GM19239 (cell line): ENCODE measurements at places on chromosomes 7 and 10.

DNA sequence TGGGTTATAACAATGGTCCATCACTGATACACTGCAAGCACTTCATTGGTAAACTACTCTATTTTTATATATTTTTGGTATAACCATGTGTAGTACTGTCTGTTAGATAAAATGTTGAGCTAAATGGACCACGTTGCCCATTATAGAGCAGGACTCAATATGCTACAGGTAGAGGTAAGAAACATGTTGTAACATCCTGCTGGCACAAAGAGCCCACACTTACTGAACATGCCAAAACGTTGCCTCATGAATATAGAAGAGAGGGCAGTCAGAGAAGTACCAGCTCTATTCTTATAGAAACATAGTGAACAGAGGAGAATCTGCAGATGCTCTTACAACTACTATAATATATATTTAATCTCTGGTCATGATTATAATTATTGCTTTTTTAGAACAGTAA is 18.4 kb upstream of the MET start:
- DNase-seq: no peak

DNA sequence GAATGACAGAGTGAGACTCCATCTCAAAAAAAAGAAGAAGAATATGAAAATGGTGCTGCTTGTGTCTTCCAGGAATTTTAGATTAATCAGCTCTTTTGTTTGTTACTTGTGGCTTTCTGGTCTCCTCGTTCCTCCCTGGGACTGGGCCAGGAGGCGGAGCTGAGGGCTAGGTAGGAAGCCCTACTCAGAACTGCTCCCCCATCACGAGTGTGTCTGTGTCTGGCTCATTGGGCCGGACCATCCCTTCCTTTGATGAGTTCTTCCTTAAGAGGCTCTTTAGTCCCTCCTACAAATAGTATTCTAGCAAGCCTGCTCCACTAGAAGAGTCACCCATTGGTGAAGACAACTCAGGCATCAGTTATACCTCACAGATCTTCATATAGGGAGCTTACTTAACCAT is 56.8 kb upstream of the YAE1 start:
- no peak for DNase-seq

GRCh38 chr10:11208243-11208642 is 190.6 kb downstream of the CELF2 start:
- DNase-seq: no peak

GRCh38 chr10:132498562-132499366 is 38.8 kb upstream of the INPP5A start:
- no peak for DNase-seq

- DNase-seq: no peak
Observed at GRCh38 chr10:96377816-96378294, 19.1 kb upstream of the OPALIN start.

DNA sequence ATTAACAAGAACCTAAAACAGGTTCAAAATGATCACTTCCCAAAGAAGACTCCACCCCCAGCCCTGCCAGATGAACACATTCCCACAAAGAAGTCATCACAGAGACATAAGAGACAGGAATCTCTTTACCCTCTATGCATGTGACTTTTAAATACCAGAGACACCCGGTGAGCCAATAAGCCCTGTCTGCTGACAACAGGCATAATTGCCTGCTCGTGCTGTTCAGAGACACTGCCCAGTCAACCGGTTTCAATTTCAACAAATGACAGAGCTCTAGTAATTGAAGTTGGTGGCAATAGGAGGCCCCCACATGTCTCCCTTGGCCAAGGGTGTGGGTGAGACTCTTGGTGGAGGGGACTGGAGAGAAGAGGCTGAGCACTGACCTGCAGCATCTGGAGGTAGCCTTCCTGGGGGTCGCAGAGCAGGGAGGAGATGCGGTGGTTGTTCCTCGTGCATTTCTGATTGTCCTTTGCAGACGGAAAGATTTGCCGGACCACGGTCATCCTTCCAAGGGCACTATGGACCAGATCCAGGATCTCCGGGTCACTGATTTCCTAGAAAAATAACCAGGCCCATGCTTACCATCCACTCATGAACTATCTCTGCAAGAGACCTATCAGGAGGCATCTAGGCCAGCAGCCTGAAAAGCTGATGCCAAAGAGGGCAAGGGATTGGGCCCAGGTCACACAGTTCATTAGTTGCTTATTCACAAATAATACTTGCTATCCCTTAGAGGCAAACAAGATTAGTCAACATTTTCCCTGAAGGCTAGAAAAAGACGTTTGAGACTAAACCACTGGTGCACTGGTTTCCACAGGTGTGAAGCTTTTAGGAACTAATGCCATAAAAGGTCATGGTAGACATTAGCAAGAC is 497.7 kb downstream of the GRID1 start:
- no peak for DNase-seq

DNA sequence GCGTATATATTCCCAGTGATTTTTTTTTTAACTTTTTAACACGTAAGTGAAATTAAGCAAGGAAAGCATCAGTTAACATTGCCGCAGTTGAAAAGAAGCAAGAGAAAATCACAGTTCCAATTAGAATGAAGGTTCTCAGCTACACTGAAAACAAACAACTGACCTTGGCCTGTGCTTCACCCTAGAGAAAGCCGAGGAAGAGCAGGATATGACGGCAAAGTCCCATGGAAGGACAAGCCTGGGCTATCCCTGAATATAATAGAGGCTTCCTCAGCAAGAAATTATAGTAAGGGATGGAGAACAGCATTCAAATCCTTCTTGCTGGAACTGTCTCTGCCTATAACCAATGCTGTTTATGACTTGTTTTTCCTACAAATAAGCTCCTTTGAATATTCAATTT is 83.0 kb upstream of the INHBA start:
- DNase-seq: no peak

- no peak for DNase-seq
Observed at GRCh38 chr10:4888236-4888635, 62.2 kb downstream of the AKR1E2 start.

DNA sequence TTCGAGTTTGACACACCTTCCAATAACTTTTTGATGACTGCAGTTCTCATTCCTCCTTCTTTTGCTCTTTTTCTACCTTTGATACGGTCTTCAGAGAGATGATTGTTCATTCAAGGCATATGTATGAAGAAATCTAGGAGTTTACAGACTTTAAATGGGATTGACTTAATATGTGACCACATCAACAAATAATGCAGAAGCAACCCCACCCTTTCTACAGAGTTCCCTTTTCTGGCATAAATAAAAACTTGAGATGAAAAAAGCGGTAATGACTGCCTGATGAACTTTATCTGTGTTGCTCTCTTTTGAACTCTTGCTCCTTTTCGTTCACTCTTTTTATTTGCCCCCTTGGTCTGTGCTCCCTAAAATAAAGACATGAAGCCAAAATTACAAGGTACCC is 161.7 kb downstream of the C7orf25 start:
- no peak for DNase-seq

DNA sequence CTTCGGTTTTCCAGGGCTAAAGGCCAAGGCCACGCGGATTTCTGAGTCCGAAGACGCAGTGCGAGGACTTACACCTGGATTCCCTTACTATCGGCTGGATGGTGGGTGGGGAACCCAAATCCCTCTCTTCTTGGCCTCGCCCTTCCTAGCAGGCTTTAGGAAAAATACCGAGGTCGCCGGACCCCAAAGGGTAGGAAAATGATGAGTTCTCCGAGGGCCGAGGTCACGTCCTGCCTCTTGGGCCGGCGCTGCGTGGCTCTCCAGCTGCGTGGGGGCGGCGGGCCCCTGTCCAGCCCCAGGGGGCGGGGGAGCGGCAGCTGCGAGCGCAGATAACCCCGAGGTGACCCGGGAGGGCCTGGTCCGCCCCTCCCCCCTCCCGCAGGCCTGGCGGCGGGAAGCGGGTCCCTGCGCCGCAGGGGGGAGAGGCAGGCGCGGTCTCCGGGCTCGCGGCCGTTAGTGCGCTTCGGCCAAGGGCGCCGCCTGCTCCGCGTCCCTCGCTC is 805 bp upstream of the HMX3 start:
- DNase-seq: no peak

DNA sequence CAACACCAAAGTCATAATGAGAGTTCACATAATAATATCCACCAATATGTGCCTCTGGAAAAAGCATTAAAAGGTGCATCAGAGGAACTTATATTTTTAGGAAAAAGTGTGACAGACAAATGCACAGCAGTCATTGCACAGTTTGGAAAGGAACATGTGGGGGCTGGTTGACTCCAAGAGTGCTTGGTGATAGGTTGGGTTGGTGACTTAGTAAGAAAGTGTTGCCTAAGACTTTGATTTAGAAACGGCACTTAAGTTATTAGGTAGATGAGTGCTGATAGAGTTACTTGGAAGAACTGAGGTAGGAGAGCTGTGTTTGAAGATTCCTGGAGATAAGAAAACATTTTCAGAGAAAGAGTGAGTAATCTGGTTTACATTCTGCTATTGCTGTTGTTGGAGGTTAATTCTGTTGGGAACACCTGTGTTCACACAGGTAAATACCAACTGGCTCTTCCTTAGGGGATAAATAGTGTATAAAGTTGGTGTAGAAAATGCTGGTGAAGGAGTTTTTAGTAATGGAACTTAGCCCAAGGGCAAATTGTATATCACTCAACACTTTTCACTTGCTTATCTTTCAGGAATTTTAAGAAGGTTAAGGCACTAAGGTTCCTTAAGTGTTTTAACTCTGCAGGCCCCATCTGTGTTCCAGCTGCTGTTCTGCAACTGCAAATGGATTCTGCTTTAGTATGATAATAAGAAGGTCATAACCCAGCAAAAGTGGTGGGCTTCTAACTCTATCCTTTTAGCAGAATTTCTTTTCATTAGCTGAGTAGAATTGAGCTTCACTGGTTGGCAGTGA is 196.1 kb downstream of the NSUN6 start:
- no peak for DNase-seq

GRCh38 chr10:113961182-113962031 is 82.3 kb upstream of the ADRB1 start:
- no peak for DNase-seq

- no peak for DNase-seq
Observed at GRCh38 chr10:126448091-126448490, 59.8 kb upstream of the ADAM12 start.

- DNase-seq: no peak
Observed at GRCh38 chr10:102615361-102615760, 28.9 kb upstream of the TRIM8 start.

GRCh38 chr10:64174666-64175255 is 653.6 kb downstream of the REEP3 start:
- DNase-seq: no peak

GRCh38 chr10:115818012-115818411 is 455.0 kb downstream of the GFRA1 start:
- no peak for DNase-seq

DNA sequence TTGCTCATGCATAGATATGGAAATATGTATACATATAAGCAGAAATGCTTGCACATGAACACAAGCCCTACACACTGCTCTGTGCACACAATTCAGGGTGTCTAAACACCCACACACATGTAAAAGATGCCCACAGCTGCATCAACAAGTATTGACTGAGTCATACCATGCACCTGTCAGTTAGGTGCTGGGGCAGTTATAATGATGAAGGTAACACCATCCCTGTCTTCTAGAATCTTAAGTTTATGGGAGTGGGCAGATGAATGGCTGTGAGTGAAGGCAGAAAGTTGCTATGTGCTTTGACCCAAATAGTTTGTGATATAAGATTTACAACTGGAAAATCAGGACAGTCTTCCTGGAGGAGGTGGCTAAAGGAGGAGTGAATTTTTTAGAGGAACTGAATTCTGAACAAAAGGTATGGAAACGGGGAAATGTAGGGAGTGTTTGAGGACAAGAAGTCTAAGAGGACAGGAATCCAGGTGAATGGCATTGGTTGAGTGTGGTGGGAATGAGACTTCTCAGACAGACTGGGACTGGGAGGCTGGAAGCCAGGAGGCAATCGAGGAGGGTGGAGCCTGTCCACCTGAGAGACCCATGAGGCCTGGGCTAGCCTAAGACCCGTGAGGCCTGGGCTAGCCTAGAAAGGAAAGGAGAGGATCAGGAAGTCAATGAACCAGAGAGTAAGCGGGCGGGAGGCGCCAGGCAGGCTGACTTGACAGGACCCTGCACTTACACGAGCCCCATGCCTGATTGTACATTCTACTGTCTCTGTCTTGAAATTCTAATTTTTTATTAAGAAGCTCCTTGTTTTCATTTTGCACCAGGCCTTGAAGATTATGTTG is 20.7 kb downstream of the POLL start:
- DNase-seq: no peak

GRCh38 chr7:115004121-115004520 is 82.2 kb downstream of the MDFIC start:
- DNase-seq: no peak

DNA sequence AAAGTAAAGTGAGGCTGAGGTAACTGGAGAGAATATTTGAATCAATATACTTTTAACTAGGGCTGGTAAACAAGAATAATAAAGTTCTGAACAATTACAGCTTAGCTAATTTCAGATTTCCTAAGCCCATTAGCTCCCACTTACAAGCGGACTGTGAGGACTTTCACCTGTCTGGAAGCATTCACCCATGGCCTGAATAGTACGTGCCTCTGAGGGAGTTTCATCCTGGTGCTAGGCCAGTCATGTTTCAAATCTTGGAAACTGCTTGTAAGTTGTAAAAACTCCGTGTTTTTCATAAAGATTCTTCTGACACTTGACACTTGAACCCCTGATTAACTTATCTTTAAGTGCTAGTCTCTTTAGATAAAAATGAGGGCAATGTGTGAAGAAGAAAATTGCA is 975.2 kb upstream of the GHITM start:
- no peak for DNase-seq

- no peak for DNase-seq
Observed at GRCh38 chr7:90552521-90552920, 43.6 kb upstream of the CDK14 start.

- no peak for DNase-seq
Observed at GRCh38 chr10:52780391-52781155, 8.0 kb upstream of the MBL2 start.
